ENCODE measurements at places on chromosomes 3 and 15.

GRCh38 chr3:17994167-17994566 is 251.7 kb upstream of the TBC1D5 start:
- peak; percentile 3 for DNase-seq

GRCh38 chr15:44798826-44799225 is 62.5 kb downstream of the TRIM69 start:
- peak; percentile 26 for DNase-seq

GRCh38 chr3:127485396-127486170 is 105.0 kb downstream of the TPRA1 start:
- DNase-seq: no peak

DNA sequence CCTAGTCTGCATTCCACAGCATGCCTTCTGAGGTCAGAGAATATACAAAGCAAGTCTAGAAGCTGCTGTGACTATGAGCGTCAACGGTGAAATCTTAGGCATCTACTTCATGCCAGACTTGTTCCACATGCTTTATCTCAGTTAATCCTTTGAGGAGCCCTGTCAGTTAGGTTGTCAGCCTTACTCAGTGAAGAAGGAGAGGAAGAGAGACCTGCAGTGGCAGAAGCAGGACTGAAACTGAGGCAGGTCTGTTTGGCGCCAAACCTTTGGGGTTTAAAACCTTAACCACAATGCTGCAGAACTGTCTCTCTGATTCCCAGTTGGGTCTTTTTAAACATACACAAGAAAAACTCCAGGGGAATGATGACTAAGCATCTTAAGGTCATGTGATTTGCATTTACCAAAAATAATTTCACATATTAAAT is 139.0 kb upstream of the LIPC start:
- DNase-seq: no peak

GRCh38 chr3:194465920-194466570 is 20.8 kb downstream of the ATP13A3 start:
- DNase-seq: peak; percentile 18

DNA sequence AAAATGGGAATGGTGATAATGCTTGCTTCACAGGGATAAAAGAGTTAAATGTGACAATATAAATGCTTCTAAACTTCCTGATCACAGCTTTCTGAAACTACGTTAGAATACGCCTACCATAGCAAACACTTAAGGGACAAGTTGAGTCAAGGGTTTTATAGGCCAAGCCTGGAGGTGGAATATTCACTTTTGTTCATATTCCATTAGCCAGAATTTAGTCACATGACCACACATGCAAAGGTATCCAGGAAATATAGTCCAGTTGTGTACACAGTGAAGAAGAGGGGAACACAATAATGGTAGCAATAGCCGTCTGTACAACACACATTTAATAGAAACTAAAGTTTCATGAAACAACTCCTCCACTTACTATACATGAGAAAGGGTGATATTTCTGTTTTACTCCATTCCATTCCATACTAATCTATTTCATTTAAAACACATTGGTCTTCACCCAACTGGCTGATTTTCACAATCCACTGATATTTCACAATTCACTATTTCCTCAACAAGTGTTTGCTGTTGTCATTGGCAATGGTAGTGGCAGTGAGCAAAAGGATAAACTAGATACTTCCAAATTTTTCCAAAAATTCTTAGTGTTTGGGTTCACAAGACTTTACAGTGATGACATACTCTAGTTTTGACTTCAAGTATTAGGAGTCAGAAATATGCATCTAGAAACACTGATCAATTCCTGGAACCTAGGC is 270.9 kb downstream of the ERC2 start:
- no peak for DNase-seq

GRCh38 chr3:17740721-17741141 is 1.7 kb downstream of the TBC1D5 start:
- peak; percentile 59 for DNase-seq

GRCh38 chr15:98221144-98221543 is 260.6 kb downstream of the ARRDC4 start:
- no peak for DNase-seq

DNA sequence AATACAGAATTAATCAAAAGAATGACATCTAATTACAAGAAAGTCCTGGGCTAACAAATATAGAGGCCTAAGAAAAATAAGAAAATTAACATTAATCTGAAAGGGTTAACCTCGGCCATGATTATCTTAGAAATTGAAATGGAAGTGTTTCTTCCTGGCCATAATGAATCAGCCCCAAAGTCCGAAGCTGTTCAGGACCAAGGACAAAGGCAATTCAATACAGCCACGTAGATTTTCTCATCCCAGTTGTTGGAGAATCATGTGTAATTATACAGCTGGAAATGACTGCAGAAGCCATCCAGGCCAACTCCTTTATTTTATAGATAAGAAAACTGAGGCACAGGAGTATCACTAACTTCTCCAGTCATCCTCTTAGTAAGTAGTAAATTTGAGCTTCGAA is 38.0 kb upstream of the GBE1 start:
- no peak for DNase-seq

- DNase-seq: no peak
Measured at GRCh38 chr15:29376590-29376989, 107.0 kb upstream of the NSMCE3 start.

DNA sequence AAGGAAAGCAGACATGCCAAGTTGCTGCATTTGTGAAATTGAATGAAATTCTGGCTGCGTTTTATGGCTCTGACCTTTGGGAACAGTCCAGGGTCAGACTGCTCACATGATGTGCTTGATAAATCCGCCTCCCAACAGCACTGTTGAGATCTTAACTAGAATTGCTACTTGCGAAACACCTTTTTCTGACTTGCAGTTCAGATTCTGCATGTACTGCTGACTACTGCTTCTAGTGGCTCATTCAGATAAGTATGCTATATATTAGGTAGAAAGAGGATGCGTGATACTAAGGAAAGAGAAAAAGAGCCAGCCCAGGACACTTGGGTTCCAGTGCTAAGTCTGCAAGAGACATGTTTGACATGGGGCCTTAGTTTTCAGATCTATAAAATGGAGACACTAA is 129.4 kb downstream of the LPP start:
- DNase-seq: no peak

GRCh38 chr3:108271626-108272025 is 24.7 kb upstream of the HHLA2 start:
- no peak for DNase-seq

- no peak for DNase-seq
Measured at GRCh38 chr3:98701071-98701675, 62.0 kb upstream of the ST3GAL6 start.

GRCh38 chr3:50450209-50450921 is 53.1 kb downstream of the CACNA2D2 start:
- DNase-seq: no peak

- DNase-seq: peak; percentile 14
Measured at GRCh38 chr15:55917881-55918296, 75.5 kb downstream of the NEDD4 start.

DNA sequence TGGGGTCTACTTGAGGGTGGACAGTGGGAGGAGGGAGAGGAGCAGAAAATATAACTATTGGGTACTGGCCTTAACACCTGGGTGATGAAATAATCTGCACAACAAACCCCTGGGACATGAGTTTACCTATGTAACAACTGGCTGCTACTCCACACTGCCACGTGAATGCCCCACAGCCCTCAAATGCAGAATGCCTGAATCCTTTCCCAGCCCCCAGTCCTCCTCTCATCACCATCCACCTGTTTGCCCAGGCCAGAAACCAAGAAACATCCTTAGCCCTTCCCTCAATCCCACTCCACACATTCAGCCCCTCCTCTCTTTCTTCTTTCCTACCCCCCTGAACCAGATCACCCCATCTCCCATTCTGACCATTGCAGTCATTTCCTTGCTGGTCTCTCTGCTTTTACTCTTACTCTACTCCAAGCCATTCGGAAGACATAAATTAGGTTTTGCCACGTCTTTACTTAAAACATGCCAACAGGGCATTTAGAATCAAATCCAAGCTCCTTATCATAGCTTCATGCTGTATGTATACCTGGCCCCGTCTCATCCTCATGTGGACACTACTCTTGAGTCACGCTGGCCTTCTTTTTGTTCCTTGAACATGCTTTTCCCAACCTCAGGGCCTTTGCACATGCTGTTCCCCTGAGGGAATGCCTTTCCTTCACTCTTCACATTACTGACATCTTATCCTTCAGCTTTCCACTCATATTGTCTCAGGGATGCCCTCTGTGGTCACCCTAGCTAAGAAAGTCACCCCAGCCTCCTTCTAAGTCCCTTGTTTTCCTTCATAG is 137.5 kb upstream of the ABHD17C start:
- no peak for DNase-seq

DNA sequence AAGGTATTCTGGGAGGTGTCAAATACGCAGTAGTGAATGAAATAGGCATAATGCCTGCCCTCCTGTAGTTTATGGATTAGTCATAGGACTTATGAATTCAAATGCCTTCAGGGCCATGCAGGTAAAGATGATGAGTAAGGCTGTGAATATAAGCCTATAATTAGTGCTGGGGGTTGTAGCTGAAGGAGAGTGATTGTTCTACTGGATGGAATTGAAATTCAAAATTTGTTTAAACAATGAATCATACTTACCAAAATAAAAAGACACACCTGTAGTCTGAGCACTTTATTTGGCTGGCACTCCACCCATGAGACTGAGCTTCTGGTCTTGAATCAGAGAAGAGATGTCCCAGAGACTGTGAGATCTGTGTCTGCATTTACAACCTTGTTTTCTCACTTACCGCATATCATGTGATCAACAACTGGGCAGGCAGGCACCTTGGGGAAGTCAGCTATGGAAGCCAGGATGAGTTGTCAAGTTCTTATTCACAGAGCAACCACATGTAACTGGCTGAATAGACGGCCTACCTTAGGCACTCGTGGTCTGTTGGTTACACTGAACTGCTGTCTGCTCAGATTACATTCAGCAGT is 291.8 kb downstream of the NAALADL2 start:
- no peak for DNase-seq

DNA sequence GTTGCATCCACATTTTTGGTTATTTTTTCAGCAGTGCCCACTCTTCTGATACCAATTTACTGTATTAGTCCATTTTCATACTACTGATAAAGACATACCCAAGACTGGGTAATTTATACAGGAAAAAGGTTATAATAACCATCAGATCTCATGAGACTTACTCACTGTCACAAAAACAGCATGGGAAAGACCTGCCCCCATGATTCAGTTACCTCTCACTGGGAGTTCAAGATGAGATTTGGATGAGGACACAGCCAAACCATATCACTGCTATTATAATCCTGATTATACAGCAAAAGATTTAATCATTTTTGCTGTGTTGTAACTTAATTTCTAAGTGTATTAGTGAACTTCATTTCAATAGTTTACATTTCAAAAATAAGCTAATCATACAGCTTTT is 6.6 kb downstream of the ZBED2 start:
- no peak for DNase-seq

- no peak for DNase-seq
Measured at GRCh38 chr3:19030522-19030839, 117.8 kb upstream of the KCNH8 start.

GRCh38 chr3:122074621-122075265 is 19.6 kb downstream of the CD86 start:
- DNase-seq: no peak

DNA sequence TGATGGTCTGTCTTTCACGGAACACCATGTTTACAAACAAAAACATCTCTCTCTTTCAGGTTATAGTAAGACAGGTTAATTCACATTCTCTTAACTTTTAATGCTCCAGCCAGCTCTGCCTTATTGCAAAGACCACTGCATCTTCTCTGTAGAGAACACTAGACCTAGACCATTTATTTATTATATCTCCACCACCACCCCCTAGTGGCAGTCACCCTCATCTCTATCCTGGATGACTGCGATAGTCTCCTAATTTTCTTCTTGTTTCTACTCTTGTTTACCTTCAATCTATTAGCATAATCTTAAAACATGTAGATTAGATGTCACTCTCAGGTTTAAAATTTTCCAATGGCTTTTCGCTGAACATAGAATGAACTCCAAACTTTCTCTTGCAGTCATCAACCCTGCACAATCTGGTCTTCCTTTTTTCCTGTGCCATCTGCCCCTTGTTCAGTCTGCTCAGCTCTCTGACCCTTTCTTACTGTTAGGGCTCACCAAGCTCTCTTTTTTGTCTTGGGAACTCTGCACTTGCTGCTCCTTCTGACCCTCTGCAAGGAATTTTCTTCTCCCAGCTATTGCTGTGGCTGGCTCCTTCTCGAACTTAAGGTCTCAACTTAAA is 155.6 kb downstream of the SQOR start:
- DNase-seq: peak; percentile 4

DNA sequence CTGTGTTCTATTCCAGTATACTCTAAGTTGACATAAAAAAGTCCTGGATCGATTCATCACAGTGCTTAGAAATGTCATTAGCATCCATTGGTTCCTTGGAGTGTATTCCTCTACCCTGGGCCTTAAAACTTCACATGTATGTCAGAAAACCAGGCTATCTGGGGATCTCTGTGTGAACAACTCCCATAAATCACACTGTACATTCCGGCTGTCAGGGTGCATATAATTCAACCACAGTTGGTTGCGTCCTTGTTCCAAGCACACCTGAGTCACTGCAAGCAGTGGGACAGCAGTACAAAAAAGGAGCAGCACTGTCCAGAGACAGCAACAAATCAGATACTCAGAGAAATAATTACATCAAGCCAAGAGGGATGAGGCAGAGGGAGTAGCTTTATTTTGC is 52.4 kb downstream of the PDZRN3 start:
- DNase-seq: no peak

DNA sequence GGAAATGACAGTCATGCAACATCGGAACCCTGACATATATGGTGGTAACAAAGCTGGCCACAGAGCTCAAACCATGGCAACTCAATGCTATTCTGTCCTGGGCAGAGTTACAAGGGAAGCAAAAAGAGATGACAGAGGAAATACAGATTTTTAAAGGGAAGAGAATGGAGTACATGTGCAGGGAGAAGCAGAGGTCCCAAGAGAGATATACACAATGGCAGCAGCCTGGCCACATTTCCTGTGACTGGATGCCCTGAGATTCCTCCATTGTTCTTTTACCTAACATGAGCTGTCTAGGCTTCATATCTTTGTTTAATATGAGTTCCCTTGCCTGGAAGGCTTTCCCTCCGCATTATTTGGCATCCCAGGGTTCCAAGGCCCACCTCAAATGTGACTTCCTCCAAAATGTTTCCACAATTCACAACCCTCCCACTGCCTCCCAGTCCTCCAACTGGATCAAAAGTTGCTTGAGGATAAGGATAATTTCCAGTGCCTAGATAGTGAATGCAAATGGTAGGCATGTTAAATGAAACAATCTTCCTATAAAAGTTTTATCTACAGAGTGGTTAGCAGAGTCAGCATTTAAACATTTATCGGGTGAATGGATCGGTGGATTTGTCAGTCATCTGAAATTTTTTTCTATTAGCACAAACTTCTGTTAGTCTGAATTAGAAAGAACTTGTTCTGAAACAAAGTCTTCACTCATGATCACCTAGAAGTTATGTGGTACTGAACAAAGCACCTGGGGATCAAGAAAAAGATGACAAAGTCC is 86.2 kb downstream of the DHX30 start:
- DNase-seq: no peak

DNA sequence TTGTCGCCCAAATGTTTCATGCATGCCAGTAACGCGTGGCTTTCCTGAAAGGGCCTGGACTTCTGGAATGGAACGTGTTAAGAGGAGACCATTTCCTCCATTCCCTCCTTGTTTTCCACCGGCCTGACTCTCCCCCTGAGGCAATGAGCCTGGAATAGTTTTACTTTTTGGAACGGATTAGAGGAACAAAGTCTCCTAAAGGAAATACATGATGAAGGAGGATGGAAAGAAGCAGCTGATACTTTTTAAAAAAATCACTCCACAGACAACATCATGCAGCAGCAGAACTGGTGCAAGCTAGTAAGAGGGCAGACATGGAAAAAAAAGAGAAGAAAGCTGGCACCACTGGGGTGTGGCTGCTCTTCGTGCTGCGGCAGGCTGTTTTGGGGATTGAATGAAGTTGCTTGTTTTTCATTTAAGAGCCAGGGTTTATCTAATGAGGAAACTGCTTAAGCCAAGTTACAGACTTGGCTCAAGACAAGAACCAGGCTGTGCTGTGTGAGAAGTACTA is 3.6 kb upstream of the KBTBD12 start:
- no peak for DNase-seq

All from erythroblast (primary cell).